Right atrium auricular region (tissue), 2 donors: ENCODE measurements at places on chromosomes 2 and 18. TPM values are rescaled to one million over a fixed set of nuclear protein-coding genes. Genes with fewer than 3 reads are reported as not detected.

- H3K4me3 ChIP-seq, result no peak overlapping the region
- H3K27me3 ChIP-seq, result no peaks in the 10 kb centered on the region
- DNase-seq, result no peak
- H3K4me1 ChIP-seq, result no peaks in the 10 kb centered on the region
These were observed 60.1 kb upstream of the SLC16A14 start for GRCh38 chr2:230128623-230129342.

GRCh38 chr2:152100961-152101360 is 2.1 kb upstream of the CACNB4 start:
- no peak overlapping the region for H3K27ac ChIP-seq
- DNase-seq, result no peak
- no peaks in the 10 kb centered on the region for H3K4me1 ChIP-seq
- H3K27me3 ChIP-seq, result no peaks in the 10 kb centered on the region
- H3K4me3 ChIP-seq, result no peak overlapping the region

DNA sequence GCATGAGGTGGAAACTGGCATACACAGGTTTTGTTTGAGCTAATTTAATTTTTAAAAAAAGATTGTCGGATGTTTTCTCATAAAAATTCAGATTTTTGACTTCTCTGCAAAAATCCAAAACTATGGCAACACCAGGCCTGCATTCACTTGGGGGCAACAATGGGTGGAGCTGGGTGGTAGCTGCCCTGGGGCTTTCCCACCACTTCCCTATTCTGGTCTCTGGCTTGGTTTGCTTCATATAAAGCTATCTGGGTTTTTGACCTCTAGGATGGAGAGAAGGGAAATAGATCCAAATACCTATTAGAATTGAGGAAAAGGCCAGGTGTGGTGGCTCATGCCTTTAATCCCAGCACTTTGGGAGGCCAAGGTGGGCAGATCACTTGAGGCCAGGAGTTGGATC is 5.5 kb upstream of the CYP27A1 start:
- no peak overlapping the region for H3K27ac ChIP-seq
- no peaks in the 10 kb centered on the region for H3K27me3 ChIP-seq

- no peak overlapping the region for H3K27ac ChIP-seq
- H3K27me3 ChIP-seq, result no peaks in the 10 kb centered on the region
- H3K4me1 ChIP-seq, result no peaks in the 10 kb centered on the region
These were observed 551.1 kb downstream of the ZEB2 start for GRCh38 chr2:143968860-143969259.

DNA sequence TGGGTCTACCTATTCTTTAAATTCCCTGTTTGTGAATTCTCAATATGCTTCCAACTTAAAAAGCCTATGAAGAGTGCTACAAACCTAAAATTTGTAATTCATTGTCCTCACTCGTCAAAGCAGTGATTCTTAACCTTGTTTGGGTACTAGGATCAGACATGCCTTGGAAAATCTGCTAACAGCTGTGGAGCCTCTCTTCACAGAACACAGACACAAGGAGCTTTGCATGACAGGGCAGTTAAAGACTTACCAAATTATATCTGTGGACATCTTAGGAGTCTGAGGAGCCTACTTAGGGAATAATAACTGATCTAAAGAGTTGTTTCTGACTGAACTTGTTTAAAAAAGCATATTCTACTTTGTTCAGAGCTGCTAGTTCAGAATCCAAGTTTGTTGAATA is 38.1 kb downstream of the TMEM87B start:
- H3K27ac ChIP-seq, result no peak overlapping the region
- no peak for DNase-seq
- no peaks in the 10 kb centered on the region for H3K27me3 ChIP-seq
- peaks cover 20% of the 10 kb centered on the region for H3K36me3 ChIP-seq

DNA sequence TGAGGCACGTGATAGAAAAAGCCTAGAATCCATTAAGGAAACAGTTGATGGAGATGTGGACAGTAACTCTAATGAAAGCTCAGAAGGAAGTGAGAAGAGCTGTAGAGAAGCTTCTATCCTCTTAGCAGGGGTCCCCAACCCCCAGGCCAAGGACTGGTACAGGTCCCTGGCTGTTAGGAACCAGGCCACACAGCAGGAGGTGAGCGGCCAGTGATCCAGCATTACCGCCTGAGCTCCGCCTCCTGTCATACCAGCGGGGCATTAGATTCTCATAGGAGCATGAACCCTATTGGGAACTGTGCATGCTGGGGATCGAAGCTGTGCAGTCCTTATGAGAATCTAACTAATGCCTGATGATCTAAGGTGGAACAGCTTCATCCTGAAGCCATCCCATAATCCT is 8.7 kb upstream of the IMP4 start:
- peaks cover 2% of the 10 kb centered on the region for H3K36me3 ChIP-seq
- no peaks in the 10 kb centered on the region for H3K27me3 ChIP-seq
- no peak overlapping the region for H3K4me3 ChIP-seq
- no peak overlapping the region for H3K27ac ChIP-seq
- peaks cover 5% of the 10 kb centered on the region for H3K4me1 ChIP-seq

GRCh38 chr18:63025251-63026090 is 294.1 kb downstream of the BCL2 start:
- no peaks in the 10 kb centered on the region for H3K27me3 ChIP-seq
- H3K27ac ChIP-seq, result no peak overlapping the region
- H3K36me3 ChIP-seq, result no peaks in the 10 kb centered on the region
- H3K4me3 ChIP-seq, result no peak overlapping the region
- no peak for DNase-seq
- no peaks in the 10 kb centered on the region for H3K4me1 ChIP-seq

DNA sequence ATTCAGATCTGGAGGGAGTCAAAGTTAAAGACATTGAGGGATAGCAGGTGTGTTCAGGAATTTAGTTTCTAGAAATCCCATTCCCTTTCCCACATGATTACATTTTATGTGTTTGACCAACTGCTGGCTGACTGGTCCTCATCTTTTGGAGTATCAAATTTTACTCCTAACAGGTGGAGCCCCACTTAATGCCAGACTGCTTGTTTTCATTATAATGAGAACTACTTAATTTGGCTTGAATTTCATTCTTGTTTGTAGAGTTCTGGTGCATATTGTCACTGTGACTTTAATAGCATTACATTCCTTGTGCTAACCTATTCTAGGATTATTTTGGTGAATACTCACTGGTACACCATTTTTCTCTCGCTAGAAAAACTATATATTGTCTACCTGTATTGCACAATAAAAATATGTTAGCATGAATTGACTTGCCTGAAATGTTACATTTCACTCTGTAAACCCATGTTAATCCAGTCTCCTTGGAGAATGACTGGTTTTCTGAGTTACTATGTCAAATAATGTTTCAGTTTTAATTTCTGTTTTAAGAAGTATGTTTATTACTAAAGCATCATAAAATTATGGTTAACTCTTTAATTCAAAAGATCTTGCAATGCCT is 98.2 kb downstream of the TANC1 start:
- no peaks in the 10 kb centered on the region for H3K4me1 ChIP-seq
- no peak overlapping the region for H3K4me3 ChIP-seq
- no peaks in the 10 kb centered on the region for H3K27me3 ChIP-seq
- peaks cover 14% of the 10 kb centered on the region for H3K36me3 ChIP-seq
- peak overlapping the region; percentile 54 for H3K27ac ChIP-seq

GRCh38 chr18:23969664-23970063 is 44.9 kb upstream of the TTC39C start:
- no peak overlapping the region for H3K4me3 ChIP-seq
- no peak for DNase-seq
- no peaks in the 10 kb centered on the region for H3K4me1 ChIP-seq
- no peak overlapping the region for H3K27ac ChIP-seq
- H3K27me3 ChIP-seq, result no peaks in the 10 kb centered on the region
- H3K36me3 ChIP-seq, result no peaks in the 10 kb centered on the region

DNA sequence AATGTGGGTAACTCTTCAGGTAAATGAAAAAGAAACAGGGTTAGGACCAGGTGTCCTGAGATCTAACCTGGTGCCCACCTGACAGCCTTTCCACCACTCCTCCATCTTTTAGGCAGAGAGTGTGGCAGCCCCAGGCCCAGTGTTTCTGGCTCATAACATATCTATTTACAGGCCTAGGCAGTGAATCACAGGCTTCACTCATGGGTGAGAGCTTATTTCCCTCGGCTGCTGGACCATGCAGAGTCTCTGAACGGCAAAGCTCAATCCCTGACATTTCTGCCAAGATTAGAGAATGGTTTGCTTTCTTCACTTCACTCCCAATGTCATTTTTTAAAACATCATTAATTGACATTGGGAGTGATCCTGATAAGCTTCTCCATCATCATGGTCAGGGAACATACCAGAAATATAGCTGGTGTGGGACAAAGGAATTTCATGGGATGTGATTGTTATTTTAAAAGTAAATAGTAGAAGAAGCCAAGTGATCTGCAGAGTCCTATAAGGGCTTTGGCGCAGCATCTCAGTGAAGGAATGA is 323.9 kb downstream of the SETBP1 start:
- H3K4me3 ChIP-seq, result no peak overlapping the region
- no peaks in the 10 kb centered on the region for H3K4me1 ChIP-seq
- no peak overlapping the region for H3K27ac ChIP-seq
- H3K36me3 ChIP-seq, result no peaks in the 10 kb centered on the region
- no peaks in the 10 kb centered on the region for H3K27me3 ChIP-seq

- H3K36me3 ChIP-seq, result no peaks in the 10 kb centered on the region
- no peak overlapping the region for H3K27ac ChIP-seq
- H3K27me3 ChIP-seq, result no peaks in the 10 kb centered on the region
These were observed 13.0 kb upstream of the APCDD1 start for GRCh38 chr18:10441472-10441871.

DNA sequence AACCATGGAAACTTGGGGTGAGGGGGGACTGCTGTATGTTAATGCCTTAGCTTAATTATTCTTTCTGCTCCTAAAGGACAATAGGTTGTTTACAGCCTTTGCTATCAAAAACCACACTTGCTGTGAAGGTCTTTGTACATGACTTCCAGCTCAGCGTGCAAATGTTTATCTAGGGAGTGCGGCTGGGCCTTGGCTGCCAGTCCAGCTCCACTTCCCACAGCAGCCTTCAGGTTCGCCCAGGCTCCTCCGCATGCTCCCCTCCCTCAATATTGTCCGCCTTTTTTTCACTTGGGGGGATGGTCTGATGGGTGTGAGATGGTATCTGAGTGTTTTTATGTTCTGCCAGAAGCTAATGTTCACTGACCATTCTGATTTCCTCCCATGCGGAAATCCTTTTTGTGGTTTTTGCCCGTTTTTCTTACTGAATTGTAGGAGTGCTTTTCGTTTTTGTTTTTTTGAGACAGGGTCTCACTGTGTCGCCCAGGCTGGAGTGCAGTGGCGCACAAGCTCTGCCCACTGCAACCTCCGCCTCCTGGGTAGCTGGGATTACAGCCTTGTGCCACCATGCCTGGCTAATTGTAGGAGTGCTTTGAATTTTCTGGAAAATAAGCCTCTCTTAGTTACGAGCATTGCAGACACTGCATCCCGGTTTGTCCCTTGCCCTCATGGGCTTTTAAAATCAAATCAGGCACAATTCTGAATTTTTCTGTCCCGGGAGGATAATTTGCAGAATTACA is 28.8 kb downstream of the SH3BP4 start:
- no peak for DNase-seq
- H3K27me3 ChIP-seq, result no peaks in the 10 kb centered on the region
- H3K4me1 ChIP-seq, result peaks cover 4% of the 10 kb centered on the region
- H3K4me3 ChIP-seq, result peak overlapping the region; percentile 35

DNA sequence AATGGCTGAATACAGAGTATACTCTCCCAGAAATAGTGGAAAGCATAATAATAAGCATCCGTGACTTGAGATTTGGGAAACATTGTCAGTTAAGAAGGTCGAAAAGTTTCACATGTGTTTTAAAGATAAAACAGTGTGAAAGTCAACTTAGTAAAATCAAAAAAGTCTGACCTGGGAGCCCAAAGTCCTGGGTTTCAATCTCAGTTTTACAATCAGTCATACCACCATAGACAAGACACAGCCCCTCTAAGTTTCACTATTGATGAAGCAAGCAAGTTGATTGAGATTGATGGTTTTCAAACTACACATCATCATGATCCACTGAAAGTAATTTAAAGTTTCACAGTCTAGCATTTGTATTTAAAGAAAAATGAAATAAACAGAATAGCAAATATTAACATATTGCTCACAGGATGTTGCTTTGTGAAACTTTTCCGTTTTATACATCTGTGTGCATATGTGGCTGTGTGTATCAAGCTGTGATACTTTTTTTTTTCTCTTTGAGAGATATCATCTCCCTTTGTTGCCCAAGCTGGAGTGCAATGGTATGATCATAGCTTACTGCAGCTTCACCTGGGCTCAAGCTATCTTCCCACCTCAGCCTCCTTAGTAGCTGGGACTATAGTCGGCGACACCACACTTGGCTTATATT is 71.1 kb downstream of the PIK3C3 start:
- H3K27ac ChIP-seq, result no peak overlapping the region
- H3K27me3 ChIP-seq, result no peaks in the 10 kb centered on the region
- H3K4me1 ChIP-seq, result no peaks in the 10 kb centered on the region
- H3K4me3 ChIP-seq, result no peak overlapping the region
- DNase-seq, result no peak

DNA sequence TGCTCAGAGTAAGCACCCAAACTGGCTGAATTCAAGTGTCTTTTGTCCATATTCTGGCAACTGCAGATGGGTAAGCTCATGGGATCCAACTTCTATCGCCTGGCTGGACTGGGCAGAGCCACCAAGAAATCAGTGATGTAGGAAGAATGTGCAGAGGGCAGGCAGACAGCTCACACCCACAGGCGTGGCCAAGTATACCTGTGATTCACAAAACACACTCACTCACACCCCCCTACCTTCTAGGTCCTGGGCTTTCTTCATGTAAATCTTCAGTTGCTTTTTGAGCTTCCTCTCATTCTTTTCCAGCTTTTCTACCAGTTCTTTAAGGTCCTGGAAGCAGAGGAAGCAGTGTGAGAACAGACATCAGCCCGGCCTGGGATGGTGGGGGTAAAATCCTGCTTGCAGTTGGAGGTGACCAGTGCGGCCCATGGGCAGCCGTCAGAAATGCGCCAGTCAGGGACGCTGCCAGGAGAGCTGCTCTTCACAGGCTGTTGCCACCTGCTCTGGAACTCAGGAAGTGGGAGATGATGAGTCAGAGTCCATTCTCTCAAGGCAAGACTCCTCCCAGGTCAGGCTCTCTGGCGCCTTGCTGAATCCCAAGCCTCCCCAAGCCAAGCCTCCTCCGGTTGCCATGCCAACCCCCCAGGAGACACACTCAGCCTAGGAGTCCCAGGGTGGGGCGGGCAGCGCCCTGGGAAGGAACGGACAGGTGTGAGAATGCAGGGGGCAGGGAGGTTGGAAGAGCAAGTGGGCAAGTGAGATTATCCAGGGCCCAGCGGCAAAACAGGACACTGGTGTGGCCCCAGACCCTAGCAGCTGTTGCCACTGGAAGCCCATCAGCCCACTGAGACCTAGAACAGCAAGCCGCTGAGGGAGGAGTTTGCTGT is 36.2 kb upstream of the ACAA2 start:
- DNase-seq, result peak; percentile 58
- no peak overlapping the region for H3K27ac ChIP-seq
- no peaks in the 10 kb centered on the region for H3K36me3 ChIP-seq
- no peaks in the 10 kb centered on the region for H3K4me1 ChIP-seq

- no peaks in the 10 kb centered on the region for H3K36me3 ChIP-seq
- peak overlapping the region; percentile 87 for H3K27ac ChIP-seq
- H3K27me3 ChIP-seq, result no peaks in the 10 kb centered on the region
- peak overlapping the region; percentile 65 for H3K4me3 ChIP-seq
- H3K4me1 ChIP-seq, result no peaks in the 10 kb centered on the region
These were observed 695 bp downstream of the RBFA start for GRCh38 chr18:80034852-80035406.

- no peaks in the 10 kb centered on the region for H3K36me3 ChIP-seq
- no peaks in the 10 kb centered on the region for H3K4me1 ChIP-seq
- H3K27ac ChIP-seq, result no peak overlapping the region
- H3K4me3 ChIP-seq, result no peak overlapping the region
- H3K27me3 ChIP-seq, result no peaks in the 10 kb centered on the region
These were observed 32.6 kb downstream of the BMP10 start for GRCh38 chr2:68838641-68839040.

The IL37 gene
- not detected for total RNA-seq

The ZCCHC2 gene
- 16.8 TPM for total RNA-seq

The CHRND gene
- not detected for total RNA-seq

The PLB1 gene
- 3.0 TPM for total RNA-seq

The PROKR1 gene
- not detected for total RNA-seq

The TGFA gene
- total RNA-seq, result 0.24 TPM

The TDRD15 gene
- not detected for total RNA-seq

The SGPP2 gene
- 13.0 TPM for total RNA-seq

The POU3F3 gene
- total RNA-seq, result not detected
